ENCODE measurements at places on chromosomes 2 and 18.

DNA sequence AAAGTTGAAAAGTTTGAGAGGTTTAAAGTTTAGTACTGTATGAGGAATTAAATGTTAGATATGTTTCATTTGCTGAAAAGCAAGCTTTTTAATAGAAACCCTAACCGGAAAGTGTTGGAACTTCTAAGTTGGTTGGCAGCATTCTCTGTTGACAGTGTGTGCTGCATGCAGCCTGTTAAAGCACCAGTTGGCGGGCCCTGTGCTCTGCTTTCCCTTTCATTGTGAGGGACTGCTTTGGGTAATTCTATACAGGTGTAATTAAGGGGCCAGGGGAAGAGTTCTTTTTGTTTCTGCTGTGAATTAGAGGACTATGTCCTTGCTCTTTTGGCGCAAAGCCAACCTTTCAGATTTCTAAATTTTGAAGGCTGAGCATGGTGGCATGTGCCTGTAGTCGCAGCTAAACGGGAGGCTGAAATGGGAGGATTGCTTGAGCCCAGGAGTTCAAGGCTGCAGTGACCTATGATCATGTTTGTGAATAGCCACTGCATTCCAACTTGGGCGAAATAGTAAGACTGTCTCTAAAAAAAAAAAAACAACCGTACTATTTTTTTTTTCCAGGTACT is 20.1 kb downstream of the PLEKHB2 start:
- DNase-seq: no peak

GRCh38 chr2:24435391-24436316 is 55.4 kb upstream of the NCOA1 start:
- DNase-seq: no peak

DNA sequence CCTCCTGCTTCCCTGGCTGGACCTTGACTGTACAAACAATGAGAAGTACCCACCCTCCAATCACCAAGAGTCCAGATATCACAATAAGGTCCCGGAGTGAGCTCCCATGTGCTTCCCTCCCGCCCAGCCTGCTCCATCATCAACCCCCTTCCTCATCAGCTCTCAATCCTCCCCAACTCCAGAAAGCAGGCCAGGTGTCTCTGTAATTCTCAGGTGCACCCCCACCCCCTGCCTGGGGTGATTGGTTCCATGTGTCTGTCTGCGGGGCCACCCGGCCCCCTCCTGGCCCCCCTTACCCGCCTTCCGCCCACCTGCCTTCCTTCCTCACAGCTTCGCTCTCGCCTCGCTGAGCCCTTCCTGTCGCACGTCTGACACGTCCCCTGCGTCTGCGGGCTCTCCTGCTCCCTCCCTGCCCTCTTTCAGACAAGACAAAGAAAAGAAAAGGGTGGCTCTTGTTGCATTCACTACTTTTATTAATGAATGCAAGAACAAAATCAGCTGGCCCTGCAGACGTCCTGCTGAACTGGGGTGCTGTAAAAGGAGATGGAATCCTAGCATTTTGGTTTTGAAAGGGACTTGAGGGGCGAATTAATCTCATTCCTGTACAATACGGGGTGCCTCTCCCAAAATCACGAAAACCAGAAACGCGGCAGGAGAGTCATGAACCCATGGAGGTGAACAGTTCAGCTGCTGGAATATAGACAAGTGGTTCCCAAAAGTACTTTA is 26.5 kb upstream of the IGFBP2 start:
- no peak for DNase-seq

GRCh38 chr2:204370172-204370718 is 175.0 kb upstream of the PARD3B start:
- no peak for DNase-seq

- DNase-seq: no peak
These were observed 21.0 kb upstream of the PAX3 start for GRCh38 chr2:222319586-222320435.

DNA sequence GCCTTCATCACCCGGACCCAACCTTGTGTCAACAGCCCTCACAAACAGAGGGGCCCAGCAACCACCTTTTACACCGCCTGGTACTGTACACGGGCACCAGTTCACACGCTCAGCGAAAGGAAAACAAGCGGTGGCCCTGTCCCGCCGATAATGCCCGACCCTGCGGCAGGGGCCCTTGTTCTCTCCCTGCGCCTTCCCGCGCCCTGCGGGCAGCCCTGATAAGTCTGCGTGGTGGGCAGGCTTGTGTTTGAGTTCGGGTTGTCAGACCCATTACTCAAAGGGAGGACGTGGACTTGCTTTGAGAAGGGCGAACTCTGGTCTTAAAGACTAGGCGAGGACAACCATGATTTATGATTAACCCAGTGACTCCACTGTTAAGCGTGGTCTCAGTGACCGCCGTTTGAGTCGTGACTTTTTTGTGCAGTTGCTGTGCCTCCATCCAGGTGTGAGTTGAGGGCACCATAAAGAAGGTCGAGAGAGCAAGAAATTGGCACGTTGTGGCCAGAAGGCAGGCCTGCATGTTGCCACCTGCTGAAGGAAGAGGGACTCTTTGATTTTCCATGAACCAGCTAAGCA is 167.4 kb upstream of the GATA6 start:
- DNase-seq: no peak

DNA sequence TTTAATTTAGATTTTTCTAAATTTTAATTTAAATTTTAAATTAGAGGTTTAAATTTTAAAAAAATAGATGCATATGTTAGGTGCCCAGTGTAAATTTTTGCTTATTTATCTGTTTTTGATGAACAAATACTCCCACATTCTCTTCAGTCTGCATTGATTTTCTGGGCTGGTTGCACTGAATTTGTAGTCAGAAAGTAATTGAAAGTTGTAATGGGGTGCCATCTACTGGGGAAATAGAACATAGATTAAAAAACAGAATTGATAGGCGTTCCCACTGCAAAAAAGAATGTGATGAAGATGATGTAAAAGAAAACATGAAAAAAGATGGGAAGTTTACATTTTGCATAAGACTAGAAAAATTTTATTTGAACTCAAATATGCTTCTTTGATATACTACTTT is 51.7 kb upstream of the CCDC85A start:
- DNase-seq: peak; percentile 71

GRCh38 chr18:76433788-76434187 is 61.3 kb downstream of the ZNF516 start:
- no peak for DNase-seq

GRCh38 chr2:64202206-64202845 is 58.1 kb upstream of the PELI1 start:
- DNase-seq: peak; percentile 74

DNA sequence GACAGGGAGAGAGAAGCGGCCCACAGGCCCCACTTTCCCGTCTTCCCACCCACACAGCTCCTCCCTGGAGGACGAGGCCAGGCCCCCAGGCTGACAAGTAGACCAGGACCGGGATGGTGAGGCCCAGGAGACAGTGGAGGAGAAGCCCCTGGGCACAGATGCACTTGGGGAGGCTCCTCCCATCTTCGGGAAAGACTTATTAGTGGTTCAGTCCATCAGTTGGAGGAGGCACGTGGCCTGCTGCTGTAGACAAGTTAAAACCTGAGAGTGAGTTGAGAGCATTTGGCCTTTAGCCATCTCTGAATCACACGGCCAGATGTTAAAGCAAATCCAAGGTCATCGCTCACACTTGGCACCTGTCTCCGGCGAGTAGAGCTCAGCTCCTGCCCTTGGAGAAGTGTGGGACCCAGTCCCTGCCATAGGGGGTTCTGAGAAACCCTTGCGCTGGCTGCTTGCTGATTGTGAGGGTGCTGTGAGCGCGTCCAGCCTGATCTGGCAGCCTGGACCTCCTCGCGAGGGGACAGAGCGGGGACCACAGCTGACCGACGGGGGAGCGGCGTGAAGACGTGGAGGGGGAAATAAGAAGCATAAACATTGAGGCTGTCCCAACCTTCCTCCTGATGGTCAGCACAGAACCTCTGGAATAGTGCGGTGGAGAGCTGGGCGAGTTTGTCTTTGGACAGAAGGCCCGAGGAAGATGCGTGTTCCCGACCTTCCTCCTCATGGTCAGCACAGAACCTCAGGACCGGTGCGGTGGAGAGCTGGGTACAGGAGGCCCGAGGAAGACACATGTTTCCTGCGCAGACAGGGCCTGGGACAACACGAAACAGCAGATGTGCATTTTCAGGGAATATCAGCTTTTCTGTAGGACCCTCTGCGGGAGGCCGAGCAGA is 24.7 kb upstream of the ALLC start:
- DNase-seq: peak; percentile 9
